ENCODE measurements at places on chromosomes 1 and 21.

- DNase-seq: no peak
These were observed 8.3 kb downstream of the CSMD2 start for GRCh38 chr1:34156739-34157138.

DNA sequence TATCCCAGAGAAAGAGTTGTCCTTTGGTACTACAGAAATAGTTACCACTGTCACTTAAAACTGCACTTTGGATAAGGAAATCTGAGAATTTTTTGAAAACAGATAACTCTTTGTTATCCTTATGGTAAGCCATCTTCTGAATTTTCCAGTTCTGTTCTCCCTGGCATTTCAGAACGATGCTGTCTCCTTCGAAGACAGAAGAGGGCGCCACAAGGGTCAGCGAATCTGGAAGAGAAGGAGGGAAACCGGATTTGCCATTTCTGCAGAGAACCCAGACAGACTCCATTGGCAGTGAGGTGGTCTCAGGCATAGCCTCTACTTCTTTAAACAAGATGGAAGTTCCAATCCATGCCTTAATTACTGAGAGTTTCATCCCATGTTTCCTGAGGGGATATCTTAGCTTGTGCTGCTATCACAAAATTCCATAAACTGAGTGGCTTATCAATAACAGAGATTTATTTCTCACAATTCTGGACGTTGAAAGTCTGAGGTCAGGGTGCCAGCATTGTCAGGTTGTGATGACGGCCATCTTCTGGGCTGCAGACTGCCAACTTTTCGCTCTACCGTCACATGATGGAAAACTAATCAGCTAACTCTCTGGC lies 6.4 kb downstream of the FCRL2 start:
- no peak for DNase-seq

DNA sequence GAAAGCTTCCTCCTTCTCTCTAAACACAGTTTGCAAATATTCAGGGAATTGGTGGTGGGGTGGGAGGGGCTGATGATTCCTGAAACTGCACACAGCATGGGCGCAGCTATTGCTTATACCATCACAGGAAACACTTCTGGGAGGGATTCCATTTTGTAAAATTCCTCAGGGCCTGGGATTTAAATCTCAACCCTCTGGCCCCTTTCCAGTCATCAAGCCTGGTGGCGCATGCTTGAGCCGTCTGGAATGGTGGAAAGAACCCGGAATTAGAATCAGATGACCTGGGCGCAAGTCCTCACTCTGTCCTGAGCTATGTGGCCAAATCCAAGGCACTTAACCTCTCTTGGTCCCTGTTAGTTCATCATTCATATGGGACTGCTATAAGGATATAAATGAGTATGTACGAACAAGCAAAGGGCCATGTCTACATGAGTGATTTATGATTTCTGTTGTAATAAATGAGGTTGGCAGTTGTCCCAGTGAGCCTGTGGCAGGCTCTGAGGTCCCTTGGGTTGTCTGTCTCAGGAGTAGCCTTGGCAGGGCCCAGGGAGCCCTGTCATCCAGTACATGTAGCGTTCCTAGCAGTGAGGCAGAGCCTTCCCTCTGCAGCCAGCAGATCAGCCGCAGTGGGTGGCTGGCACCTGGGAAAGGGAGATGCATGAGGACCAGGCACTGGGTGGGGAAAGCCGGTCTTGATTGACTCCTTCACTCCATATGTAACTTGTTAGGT lies 72.0 kb downstream of the MAN1C1 start:
- no peak for DNase-seq

GRCh38 chr1:204307334-204307883 lies 52.3 kb downstream of the PLEKHA6 start:
- no peak for DNase-seq

DNA sequence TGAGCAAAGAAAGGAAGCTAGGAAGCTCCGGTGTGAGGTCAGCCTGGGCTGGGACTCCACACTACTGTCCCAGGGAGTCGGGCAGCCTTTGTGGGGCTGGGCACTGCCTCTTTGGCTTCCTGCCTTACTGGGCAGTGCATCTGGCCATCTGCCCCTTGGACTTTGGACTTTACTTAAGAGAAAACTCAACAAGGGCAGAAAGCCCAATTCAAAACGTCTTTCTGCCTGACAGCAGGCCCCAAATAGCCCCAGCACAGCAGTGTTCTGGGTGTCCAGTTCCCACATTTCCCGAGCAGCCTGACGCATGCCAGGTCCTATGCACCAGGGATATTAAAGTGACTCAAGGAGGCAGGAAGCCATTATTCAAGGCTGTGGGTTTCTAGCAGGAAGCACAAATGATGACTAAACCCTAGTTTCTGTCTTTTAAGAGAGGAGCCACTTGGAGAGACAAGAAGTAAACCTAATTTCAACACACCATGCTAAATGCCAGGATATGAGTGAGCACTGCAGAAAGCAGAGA lies 37.9 kb upstream of the EDEM3 start:
- no peak for DNase-seq

DNA sequence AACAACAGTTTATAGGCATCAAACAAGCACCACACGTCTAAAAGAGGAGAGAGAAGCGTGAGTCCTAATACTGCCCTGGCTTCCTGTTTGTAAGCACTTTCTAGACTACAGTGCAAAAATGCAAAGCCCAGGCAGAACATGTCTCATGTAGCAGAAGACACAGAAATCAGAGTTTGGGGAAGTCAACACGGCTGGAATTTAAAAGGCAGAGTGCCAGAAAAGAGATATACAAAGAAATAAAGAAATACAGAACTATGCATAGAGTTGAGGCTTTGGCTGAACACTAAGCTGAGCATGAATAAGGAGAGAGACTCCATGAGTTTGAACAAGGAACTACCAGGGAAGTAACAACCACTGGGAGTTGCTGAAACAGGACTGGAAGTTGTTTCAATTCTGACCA lies 566.6 kb upstream of the NR5A2 start:
- DNase-seq: no peak

- peak; percentile 77 for DNase-seq
These were observed at the start of gene PPT1 for GRCh38 chr1:40096977-40097782. Gene PPT1, minus strand, starts transcription at chr1:40097252. Its CDS starts 14 bp downstream, at chr1:40097238.
